ENCODE measurements at places on chromosomes 2 and 18. TPM values are rescaled to one million over a fixed set of nuclear protein-coding genes. Genes with fewer than 3 reads are reported as not detected.

The MRO gene
- polyA plus RNA-seq: not detected

The ANKRD30BL gene
- polyA plus RNA-seq: not detected

The KHK gene
- 8.9 TPM for polyA plus RNA-seq

The ATF2 gene
- 27.6 TPM for polyA plus RNA-seq

The COPS8 gene
- 56.1 TPM for polyA plus RNA-seq

The MRPS9 gene
- polyA plus RNA-seq: 26.0 TPM

The HOXD9 gene
- polyA plus RNA-seq: not detected

The AP1S3 gene
- polyA plus RNA-seq: 1.6 TPM

The CYTIP gene
- polyA plus RNA-seq: 220 TPM

The FNDC4 gene
- polyA plus RNA-seq: 0.15 TPM

The NT5C1B gene
- polyA plus RNA-seq: 1.1 TPM

The GPR17 gene
- not detected for polyA plus RNA-seq

The CYP26B1 gene
- polyA plus RNA-seq: not detected

The CKAP2L gene
- not detected for polyA plus RNA-seq

The FEV gene
- polyA plus RNA-seq: not detected

The REG1B gene
- not detected for polyA plus RNA-seq

The LHCGR gene
- polyA plus RNA-seq: not detected

The FN1 gene
- 1.3 TPM for polyA plus RNA-seq

The PLCD4 gene
- 0.13 TPM for polyA plus RNA-seq

The ATP8B1 gene
- polyA plus RNA-seq: not detected

The HOXD12 gene
- polyA plus RNA-seq: not detected

The ARHGEF4 gene
- 5.3 TPM for polyA plus RNA-seq

The SERPINB2 gene
- polyA plus RNA-seq: not detected

The AQP4 gene
- polyA plus RNA-seq: not detected

The GALNT14 gene
- polyA plus RNA-seq: not detected

The FBLN7 gene
- polyA plus RNA-seq: 0.16 TPM

The LGALSL gene
- 1.4 TPM for polyA plus RNA-seq

The ARPC2 gene
- 865 TPM for polyA plus RNA-seq

The DSG1 gene
- not detected for polyA plus RNA-seq

The EVX2 gene
- polyA plus RNA-seq: not detected

The MFSD6 gene
- polyA plus RNA-seq: 14.7 TPM

The SLC16A14 gene
- 0.25 TPM for polyA plus RNA-seq

The MFF gene
- 134 TPM for polyA plus RNA-seq

The PCARE gene
- polyA plus RNA-seq: not detected

The VSNL1 gene
- not detected for polyA plus RNA-seq

The TUBB8B gene
- not detected for polyA plus RNA-seq

The TLX2 gene
- not detected for polyA plus RNA-seq

The RAB6C gene
- polyA plus RNA-seq: not detected

The DCAF17 gene
- 14.9 TPM for polyA plus RNA-seq

The CCDC141 gene
- 4.2 TPM for polyA plus RNA-seq

The ANKRD62 gene
- polyA plus RNA-seq: not detected

The GPC1 gene
- 0.09 TPM for polyA plus RNA-seq

The HOXD13 gene
- not detected for polyA plus RNA-seq

The WDR35 gene
- polyA plus RNA-seq: 1.8 TPM

The LTBP1 gene
- not detected for polyA plus RNA-seq

The CCDC178 gene
- not detected for polyA plus RNA-seq

The TCF23 gene
- not detected for polyA plus RNA-seq
